Right atrium auricular region (tissue), 2 donors: ENCODE measurements at places on chromosomes 7 and 10. TPM values are rescaled to one million over a fixed set of nuclear protein-coding genes. Genes with fewer than 3 reads are reported as not detected.

DNA sequence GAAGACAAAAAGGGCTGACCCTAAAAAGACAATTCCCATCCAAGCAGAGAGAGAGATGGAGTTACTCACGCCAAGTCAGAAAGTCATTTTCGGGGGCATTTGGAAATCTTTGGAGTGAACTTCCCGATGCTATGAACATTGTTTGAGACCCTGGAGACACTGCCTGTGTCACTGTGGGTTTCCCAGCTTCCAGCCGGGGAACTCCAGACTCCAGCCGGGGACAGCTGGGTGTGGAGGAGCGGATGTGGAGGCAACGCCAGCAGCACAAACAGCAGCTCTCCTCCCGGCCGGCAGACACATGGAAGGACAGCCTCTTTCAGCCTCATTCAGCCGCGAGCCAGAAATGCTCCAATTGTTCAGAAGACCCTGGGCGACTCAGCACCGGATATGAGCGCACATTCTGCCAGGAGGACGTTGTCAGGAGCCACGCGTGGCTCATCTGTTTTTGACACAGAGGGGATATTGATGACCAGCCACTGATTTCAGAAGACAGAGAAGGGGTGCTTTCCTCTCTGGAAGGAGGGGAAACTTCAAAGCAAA is 97.6 kb downstream of the PRPF18 start:
- H3K27me3 ChIP-seq, result no peaks in the 10 kb centered on the region
- peak; percentile 82 for DNase-seq
- no peaks in the 10 kb centered on the region for H3K36me3 ChIP-seq

- no peaks in the 10 kb centered on the region for H3K27me3 ChIP-seq
- H3K36me3 ChIP-seq, result no peaks in the 10 kb centered on the region
These were observed 231.8 kb downstream of the KCNMA1 start for GRCh38 chr10:77405771-77406241.

- H3K4me1 ChIP-seq, result no peaks in the 10 kb centered on the region
- H3K27ac ChIP-seq, result no peak overlapping the region
- peaks cover 13% of the 10 kb centered on the region for H3K36me3 ChIP-seq
- no peak overlapping the region for H3K4me3 ChIP-seq
- no peak for DNase-seq
- H3K27me3 ChIP-seq, result no peaks in the 10 kb centered on the region
These were observed 52.6 kb downstream of the NT5C2 start for GRCh38 chr10:103140469-103140868.

- no peaks in the 10 kb centered on the region for H3K4me1 ChIP-seq
- no peaks in the 10 kb centered on the region for H3K36me3 ChIP-seq
- no peaks in the 10 kb centered on the region for H3K27me3 ChIP-seq
- H3K27ac ChIP-seq, result no peak overlapping the region
These were observed 12.2 kb upstream of the ZNF273 start for GRCh38 chr7:64890761-64891362.

GRCh38 chr7:96182424-96183158 is 139.3 kb downstream of the SLC25A13 start:
- DNase-seq, result no peak
- H3K27ac ChIP-seq, result no peak overlapping the region
- H3K4me1 ChIP-seq, result no peaks in the 10 kb centered on the region
- H3K27me3 ChIP-seq, result no peaks in the 10 kb centered on the region
- peaks cover 30% of the 10 kb centered on the region for H3K36me3 ChIP-seq
- no peak overlapping the region for H3K4me3 ChIP-seq

DNA sequence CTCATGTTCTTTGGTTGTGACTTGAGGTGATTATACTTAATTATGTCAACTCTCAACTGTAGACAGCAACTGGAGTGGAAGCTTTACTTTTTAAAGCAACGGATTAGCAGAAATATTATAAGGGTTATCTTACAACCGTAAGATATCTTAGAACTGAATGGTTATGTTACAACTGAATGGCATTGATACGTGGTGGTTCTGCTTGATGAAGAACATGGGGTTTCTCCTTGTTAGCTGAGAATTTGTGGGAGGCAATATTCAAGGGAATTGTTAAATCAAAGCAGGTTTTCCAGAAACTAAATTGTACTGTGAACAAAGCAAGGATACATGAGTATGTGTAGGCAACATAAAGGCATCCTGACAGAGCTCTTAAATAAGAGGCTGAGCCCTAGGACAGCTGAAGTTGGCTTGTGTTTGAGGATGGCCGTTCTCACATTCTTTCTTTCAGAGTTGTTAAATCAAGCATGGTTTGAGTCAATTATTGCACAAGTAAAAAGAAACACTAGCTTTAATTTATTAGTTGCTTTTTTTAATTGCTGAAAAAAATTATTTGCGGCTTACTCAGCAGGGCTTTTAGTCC is 350.0 kb downstream of the PLXDC2 start:
- no peak for DNase-seq
- no peaks in the 10 kb centered on the region for H3K27me3 ChIP-seq
- no peak overlapping the region for H3K4me3 ChIP-seq

DNA sequence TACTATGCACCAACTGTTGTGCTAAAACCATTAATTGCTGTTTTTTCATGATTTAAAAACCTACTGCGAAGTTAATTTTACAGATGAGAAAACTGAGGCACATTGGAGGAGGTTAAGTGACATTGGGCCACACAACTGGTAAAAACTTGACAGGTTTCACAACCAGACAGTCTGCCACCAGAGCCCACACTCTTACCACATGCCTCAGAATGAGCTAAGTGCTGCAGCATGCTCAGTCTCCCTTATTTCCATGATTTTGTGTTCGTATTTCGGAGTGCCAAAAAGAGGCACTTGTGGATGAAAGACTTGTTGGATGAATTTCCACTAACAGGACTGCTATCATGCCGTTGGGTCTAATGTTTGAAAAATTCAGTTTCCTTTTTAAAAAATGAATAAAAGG is 77.4 kb downstream of the PCLO start:
- H3K36me3 ChIP-seq, result no peaks in the 10 kb centered on the region
- H3K27ac ChIP-seq, result no peak overlapping the region
- no peaks in the 10 kb centered on the region for H3K4me1 ChIP-seq
- DNase-seq, result no peak
- no peaks in the 10 kb centered on the region for H3K27me3 ChIP-seq

- no peaks in the 10 kb centered on the region for H3K27me3 ChIP-seq
- peaks cover 51% of the 10 kb centered on the region for H3K4me1 ChIP-seq
- H3K4me3 ChIP-seq, result no peak overlapping the region
- H3K27ac ChIP-seq, result peak overlapping the region; percentile 81
- peaks cover 11% of the 10 kb centered on the region for H3K36me3 ChIP-seq
These were observed 5.7 kb downstream of the ARPC1B start for GRCh38 chr7:99380032-99380822.

DNA sequence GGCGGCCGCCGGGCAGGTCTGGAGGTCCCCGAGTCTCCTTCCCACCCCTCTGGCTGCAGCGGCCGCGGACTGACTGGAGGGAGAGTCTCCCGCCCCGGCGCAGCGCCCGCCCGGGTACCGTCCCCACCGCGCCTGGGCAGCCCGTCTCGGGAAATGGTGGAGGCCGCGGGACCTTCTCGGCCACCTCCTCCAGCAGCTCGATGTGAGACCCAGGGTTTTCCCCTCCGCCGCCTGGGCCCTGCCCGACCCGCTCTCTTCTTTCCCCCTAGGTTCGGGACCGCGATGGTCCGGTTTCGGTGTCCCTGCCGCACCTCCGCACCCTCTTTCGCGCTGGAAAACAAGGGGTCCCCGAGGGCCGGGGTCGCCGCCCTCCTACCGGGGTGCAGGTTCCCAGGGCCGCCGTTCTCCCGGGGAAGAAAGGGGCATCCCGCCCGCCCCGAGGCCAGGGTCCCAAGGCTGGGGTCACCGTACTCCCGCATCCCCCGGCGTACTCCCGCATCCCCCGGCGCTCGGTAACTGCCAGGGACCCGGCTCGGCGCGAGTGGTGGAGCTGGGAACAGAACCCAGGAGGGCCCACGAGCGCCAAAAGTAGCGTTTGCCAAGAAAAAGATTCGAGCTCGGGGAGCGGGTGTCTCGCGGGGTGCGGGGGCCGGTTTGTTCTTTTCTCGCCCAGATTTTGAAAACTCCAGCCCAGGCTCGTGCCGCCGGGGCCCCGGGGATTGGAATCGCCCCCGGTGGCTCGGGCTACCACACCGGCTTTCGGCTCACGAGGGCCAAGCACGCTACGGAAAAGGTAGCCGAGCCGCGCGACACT is 3.4 kb downstream of the TNRC18 start:
- no peaks in the 10 kb centered on the region for H3K36me3 ChIP-seq
- peak overlapping the region; percentile 91 for H3K4me3 ChIP-seq
- no peaks in the 10 kb centered on the region for H3K4me1 ChIP-seq
- peak overlapping the region; percentile 100 for H3K27ac ChIP-seq
- H3K27me3 ChIP-seq, result no peaks in the 10 kb centered on the region

DNA sequence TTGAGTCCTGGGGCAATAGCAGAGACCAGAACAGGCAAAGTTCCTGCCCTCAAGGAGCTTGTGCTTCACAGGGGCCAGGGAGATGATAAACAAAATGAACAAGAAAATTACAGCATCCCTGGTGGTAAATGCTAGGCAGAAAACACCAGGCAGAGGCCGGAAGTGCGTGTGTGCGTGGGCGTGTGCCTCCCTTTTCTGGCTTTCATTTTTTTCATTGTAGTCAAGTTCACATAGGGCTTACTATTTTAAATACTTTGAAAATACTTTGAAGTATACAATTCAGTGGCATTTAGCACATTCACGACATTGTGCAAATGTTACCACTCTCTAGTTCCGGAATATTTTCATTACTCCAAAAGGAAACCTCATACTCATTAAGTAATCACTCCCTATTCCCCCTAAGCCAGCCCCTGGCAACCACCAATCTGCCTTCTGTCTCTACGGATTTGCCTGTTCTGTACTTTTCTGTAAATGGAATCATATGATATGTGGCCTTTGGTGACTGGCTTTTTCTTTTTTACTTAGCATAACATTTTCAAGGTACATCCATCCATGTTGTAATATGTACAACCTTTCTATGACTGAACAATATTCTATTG is 88.1 kb upstream of the PDCD4 start:
- H3K27ac ChIP-seq, result peak overlapping the region; percentile 80
- DNase-seq, result no peak
- no peaks in the 10 kb centered on the region for H3K4me1 ChIP-seq
- H3K36me3 ChIP-seq, result peaks cover 19% of the 10 kb centered on the region
- H3K27me3 ChIP-seq, result no peaks in the 10 kb centered on the region

GRCh38 chr10:20391629-20392028 is 505.5 kb downstream of the NEBL start:
- no peak overlapping the region for H3K27ac ChIP-seq
- H3K4me3 ChIP-seq, result no peak overlapping the region
- DNase-seq, result no peak

- no peak overlapping the region for H3K27ac ChIP-seq
- no peak overlapping the region for H3K4me3 ChIP-seq
- DNase-seq, result no peak
- no peaks in the 10 kb centered on the region for H3K4me1 ChIP-seq
- no peaks in the 10 kb centered on the region for H3K27me3 ChIP-seq
- H3K36me3 ChIP-seq, result no peaks in the 10 kb centered on the region
These were observed 80.0 kb upstream of the PCDH15 start for GRCh38 chr10:54880996-54881395.

GRCh38 chr10:45602082-45602730 is 70.4 kb downstream of the ZFAND4 start:
- no peaks in the 10 kb centered on the region for H3K4me1 ChIP-seq
- no peaks in the 10 kb centered on the region for H3K27me3 ChIP-seq
- DNase-seq, result no peak
- H3K36me3 ChIP-seq, result no peaks in the 10 kb centered on the region
- no peak overlapping the region for H3K4me3 ChIP-seq
- H3K27ac ChIP-seq, result no peak overlapping the region

DNA sequence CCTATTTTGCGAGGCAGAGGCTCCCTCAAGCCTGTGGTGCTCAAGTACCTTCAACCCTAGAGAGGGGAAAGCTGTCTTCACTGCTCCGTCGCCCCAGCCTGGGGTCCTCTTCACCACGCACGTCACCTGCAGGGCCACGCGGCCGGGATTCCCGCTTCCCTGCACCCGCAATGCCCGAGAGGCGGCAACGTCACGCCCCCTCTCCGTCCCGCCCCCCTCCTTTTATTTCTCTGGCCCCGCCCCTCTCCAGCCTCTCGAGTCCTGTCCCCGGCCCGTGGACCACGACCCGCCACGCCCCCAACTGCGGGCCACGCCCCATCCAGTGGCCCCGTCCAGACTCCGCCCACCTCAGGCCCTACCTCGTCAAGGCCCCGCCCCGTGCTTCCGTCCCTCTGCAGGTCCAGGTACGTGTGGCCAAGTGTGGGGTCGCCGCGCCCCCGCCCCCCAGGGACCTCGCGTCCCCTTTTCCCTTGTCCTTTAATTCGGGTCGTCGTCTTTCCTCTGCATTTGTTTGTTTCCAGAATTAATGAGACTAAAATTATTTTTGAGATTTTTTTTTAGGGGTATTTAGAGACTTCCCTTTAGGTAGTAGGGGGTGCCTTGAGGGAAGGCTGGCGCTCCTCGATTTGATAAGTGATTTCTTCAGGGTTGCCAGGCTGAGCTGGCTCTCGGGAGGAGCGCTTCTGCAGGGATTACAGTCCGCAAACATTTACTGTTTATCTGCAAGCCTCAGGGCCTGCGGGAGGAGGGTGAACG is 69.8 kb upstream of the BAIAP2L1 start:
- no peak overlapping the region for H3K4me3 ChIP-seq
- H3K27ac ChIP-seq, result no peak overlapping the region
- no peak for DNase-seq
- H3K4me1 ChIP-seq, result no peaks in the 10 kb centered on the region
- H3K36me3 ChIP-seq, result no peaks in the 10 kb centered on the region

DNA sequence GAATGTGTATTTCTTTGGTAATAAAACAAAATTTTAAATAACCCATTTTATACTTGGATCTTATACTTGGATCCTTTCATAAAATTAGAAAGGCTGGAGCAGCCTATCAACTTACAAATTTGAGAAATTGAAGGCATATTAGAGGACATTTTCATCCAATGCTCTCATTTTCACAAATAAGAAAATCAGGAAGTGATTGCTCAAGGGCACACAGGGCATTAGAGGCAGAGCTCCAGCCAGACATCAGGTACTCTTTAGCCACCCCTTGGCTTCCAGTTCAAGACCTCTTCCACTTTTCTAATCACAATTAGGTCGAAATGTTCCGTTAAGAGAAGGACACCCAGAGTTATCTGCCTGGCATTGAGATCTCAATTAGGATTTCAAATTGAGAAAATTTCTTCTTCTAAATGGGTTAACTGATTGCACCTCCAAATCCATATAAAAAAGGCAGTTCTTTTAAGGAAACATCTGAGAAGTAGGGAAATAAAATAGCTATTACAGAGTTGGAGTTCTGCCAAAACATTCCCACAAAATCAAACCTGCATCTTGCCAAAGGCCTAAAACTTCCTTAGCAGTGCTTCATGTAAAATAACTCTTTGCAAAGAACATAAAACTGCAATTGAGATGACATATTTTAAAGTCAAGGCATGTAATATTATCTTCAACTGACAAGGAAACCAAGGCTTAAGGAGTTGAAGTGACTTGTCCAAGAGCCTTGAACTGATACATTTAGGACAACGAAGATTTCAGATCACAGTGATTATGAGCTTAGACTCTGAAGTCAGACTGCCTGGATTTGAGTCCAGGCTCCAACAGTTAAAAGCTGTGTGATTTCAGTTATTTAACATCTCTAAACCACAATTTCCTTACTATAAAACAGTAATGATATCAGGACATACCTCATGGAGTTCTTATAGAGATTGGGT is 2.4 kb downstream of the ACTA2 start:
- H3K4me1 ChIP-seq, result peaks cover 46% of the 10 kb centered on the region
- H3K4me3 ChIP-seq, result peak overlapping the region; percentile 53
- H3K27ac ChIP-seq, result peak overlapping the region; percentile 93
- no peak for DNase-seq
- no peaks in the 10 kb centered on the region for H3K27me3 ChIP-seq
- H3K36me3 ChIP-seq, result peaks cover 42% of the 10 kb centered on the region

Gene JAKMIP3
- total RNA-seq, result 0.20 TPM

Gene ARL3
- 6.4 TPM for total RNA-seq

Gene SVOPL
- not detected for total RNA-seq

Gene OR2A1
- not detected for total RNA-seq

Gene SERPINE1
- total RNA-seq, result 40.8 TPM

Gene MACROH2A2
- 17.3 TPM for total RNA-seq

Gene CREB5
- total RNA-seq, result 20.8 TPM

Gene TNPO3
- total RNA-seq, result 23.6 TPM
